Fibroblast of skin of abdomen (primary cell): ENCODE measurements at places on chromosomes 2 and 18.

DNA sequence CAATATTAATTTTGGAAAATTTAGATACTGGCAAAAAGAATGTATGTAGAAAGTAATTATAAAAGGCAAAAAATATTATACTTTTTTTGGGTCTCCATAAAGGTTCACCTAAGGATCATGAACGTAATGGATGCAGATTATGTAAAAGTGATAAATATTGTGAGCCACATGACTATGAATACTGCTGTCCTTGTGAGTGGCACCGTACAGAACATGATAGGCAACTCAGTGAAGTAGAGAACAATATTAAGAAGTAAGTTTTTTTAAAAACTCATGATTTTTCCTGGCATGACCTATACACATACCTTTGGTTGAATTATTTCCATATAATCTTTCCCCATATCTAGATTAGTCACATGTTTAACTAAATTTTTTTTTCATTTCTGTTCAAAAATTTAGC lies 18.6 kb downstream of the GEN1 start:
- DNase-seq = no peak

GRCh38 chr18:31648966-31649429 lies 35.4 kb downstream of the B4GALT6 start:
- DNase-seq = peak; percentile 27

DNA sequence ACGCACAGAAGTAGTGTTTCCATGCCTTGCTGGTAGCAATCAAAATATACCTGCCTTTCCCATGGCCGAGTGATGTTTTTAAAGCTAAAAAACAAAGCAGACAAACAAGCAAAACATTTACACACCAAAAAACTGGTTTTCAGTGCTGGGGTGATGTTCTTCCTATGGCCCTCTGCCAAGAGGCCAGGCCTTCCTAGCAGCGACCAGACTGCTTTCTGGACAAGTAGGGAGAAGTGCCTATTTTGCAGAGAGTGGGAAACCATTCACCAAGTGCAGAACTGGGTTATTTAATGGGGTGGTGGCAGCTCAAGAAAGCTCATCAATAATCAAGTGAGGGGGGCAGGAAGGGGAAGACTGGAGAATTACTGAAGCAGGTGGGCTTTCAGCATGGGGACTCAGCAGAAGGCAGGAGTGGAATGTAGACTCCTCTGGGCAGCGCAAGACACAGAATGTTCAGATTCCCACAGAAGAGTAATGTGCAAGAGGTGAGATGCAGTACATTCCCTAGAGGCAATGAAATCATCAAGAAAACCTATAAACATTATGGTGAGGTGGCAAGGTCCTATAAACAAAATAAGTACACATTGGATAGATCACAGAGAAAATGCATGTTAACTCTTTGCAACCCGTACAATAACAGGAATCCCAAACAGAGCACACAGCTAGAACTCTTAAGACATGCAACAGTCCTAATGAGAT lies 44.0 kb downstream of the CPO start:
- no peak for DNase-seq

GRCh38 chr2:102417946-102418345 lies 5.0 kb upstream of the IL18RAP start:
- DNase-seq = no peak

GRCh38 chr2:10043256-10043905 lies at the start of gene KLF11:
KLF11 (plus strand) TSS chr2:10043550; CDS start chr2:10043717, 167 bp downstream.
- DNase-seq = peak; percentile 90

DNA sequence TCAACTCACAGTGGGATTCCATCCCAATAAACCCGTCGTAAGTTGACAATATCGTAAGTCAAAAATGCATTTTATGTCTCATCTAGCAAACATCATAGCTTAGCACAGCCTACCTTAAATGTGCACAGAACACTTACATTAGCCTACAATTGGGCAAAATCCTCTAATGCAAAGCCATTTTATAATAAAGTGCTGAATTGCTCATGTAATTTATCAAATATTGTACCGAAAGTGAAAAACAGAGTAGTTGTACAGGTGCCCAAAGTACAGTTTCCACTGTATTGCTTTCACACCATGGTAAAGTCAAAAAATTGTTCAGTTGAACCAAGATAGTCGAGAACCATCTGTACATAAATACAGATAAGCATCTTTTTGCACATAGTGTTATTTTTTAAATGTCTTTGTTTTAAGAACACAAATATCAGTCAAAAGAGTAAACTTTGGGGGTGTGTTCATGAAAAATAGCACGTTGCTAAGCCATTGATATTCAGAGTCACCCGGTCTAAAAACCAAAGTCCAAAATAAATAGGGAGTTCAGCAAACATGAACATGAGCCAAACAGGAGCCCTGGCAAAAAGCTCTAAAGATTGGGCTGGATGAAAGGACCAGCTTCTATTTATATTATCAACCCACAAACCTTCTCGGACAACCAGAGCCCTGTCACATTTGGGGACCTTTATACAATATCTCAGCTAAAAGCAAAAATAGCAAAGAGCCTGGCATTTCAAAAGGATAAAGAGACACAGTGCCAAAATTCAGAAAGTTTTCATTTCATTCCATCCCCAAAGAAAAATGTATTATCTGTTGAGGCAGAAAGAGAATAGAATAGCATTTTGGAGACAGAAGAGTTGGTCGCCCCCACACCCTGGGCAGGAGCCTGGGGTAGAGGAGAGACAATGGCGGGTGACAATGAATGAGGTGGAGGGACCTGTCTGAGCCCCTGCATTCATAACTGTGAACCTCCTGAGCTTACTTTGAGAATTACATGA lies 105.9 kb upstream of the SH3BP4 start:
- no peak for DNase-seq

- no peak for DNase-seq
Measured at GRCh38 chr2:1899396-1899730, 155.0 kb upstream of the PXDN start.

- no peak for DNase-seq
Measured at GRCh38 chr18:49723648-49724180, 89.6 kb downstream of the ACAA2 start.

- DNase-seq = no peak
Measured at GRCh38 chr18:61824733-61825363, 68.0 kb downstream of the RNF152 start.

GRCh38 chr2:28233164-28233676 lies 159.4 kb upstream of the FOSL2 start:
- DNase-seq = peak; percentile 58
